ENCODE measurements at places on chromosomes 7 and 10.

DNA sequence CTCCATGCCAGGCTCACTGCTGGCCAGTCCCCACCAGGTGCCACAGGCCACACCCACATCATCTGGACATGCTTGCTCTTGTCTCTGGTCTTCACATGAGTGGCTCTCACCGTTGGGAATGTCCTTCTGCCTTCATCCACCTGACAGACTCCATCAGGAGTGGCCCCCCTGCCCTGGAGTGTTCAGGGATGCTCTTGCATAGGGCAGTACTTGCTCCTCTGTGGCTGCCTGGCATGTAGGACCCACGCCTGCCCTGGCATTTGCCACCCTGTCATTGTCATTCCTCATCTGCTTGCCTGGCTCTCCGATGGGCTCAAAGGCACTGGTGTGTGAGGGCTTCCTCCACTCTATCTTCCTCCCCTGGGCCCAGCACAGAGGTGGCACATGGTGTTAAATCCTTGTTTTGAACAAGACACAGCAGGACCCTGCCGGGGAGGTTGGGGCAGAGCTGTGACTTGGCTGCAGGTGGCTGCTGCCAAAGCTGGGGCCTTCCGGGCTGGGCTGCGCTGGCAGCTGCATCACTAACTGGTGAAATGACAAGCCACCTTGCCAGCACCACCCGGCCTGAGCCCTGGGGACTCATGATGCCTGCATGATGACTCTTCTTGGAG lies 1.8 kb downstream of the SH2D4B start:
- no peak for DNase-seq

DNA sequence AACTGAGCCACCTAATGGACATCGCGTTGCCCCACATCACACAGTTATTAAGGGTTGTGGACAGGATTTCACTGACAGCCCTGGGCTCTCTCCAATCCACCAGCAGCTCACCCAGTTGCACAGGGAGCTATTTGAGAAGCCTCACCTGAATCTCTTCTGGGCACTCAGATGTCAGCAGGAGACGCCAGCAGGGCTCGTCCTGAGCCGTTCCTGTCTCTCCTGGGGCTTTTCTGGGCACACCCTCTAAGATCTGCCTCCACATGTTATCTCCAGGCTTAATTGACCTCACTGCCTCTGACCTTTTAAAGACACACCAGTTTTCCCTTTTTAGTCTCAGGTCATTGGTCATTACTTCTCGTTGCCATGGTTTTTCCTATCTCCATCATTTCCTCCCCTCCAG lies 63.0 kb downstream of the GRID1 start:
- DNase-seq = no peak

DNA sequence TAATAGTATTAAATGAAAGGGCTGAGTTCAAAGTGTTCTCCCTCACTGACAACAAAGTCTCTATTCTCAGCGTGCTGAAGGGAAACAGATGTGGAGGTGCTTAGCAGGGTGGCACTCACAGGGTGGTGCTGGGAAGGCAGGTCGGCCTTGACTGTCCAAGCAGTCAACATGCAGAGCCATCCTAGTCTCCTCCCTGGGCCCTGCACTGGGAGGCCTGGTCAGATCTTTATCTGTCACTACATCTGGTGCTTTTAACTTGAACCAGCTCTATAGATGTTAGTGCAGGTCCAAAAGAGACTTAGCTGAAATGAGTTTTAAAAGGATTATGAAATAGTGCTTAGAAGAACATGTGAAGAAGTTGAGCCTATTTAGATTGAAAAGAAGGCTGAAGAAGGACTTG lies 82.1 kb downstream of the AVL9 start:
- DNase-seq = no peak

DNA sequence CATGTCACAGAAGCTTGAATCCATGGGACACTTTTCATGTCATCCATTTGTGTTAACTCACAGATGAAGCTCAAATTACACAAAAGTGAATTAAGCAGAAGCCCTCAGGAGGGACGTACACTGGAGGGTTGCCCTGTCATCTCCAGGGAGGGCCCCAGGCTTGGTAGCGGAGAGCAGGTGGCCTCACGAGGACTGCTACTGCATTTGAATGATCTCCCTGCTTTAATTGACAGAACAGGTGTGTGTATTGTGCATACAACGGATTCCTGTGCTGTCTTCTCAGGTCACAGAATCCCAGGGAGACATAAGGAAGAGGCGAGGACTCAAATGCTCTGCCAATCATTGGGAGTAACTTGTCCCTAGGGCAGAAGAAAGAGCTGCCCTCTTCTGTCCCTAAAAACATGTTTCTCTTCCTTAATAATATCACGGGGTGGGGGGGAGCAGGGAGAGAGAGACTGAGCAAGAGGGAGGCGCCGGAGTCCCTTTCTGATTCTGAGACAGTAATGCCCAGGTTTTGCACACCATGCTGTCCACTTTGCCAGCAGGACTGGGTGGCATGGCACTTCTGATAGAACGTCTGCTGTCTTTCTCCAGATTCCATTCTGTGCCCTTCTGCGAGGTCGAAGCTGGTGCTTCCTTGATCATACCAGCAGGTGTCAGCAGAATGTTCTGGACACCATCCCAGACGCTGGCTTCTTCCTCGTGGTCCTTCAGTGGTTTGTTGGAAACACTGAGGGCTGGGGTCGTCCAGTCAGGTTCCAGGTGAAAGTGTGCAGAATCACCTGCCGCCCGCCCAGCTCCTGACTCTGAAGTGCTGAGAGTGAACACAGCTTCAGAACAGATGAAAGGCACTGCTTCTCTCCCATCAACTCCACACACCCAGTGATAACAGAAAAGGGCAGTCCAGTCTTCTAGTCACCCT lies 26.2 kb upstream of the RASGEF1A start:
- DNase-seq = peak; percentile 52

DNA sequence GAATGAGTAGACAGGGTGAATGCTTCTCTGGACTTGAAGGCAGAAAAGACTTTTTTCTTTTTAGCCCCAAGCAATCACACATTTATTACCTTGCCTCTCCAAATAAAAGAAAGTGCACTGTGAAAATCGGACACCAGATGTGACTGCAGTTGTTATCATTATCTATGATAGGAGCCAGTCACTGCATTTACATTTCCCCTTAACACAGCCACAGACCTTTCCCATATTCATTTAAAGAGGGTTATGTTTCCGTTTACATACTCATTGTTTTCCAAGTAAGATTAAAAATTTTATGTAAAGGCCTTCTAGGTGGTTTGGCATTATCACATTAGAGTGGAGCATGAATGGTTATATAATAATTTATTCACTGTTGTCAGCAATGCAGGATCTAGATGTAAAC lies 586.8 kb downstream of the SORCS1 start:
- no peak for DNase-seq

- DNase-seq = no peak
Measured at GRCh38 chr10:7593063-7593462, 73.7 kb downstream of the ITIH5 start.
